ENCODE measurements at places on chromosomes 1 and 21.

GRCh38 chr21:32372755-32373154 lies 20.1 kb downstream of the URB1 start:
- DNase-seq: no peak

- DNase-seq: no peak
These were observed 278.4 kb downstream of the TM2D1 start for GRCh38 chr1:61446531-61446991.

- no peak for DNase-seq
These were observed 244.6 kb upstream of the MAP1LC3C start for GRCh38 chr1:242243472-242243871.

DNA sequence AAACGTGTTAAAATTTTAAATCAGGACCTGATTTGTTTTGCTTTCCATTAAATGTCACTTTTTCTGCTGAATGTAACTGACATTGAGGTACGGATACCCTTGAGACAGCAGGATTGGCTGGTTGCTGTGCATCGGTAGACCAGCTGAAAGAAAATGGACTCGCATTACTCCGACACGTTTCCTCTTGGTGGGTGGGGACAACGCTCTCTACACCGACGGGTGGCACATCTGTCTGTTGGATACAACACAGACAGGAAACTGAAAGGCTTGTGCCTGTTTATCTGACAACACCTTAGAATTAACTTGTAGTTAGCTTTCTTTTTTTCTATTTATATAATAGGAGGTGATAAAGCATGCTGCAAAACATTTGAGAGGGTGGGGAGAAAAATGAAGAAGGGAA lies 19.4 kb downstream of the PRPF38A start:
- DNase-seq: no peak

DNA sequence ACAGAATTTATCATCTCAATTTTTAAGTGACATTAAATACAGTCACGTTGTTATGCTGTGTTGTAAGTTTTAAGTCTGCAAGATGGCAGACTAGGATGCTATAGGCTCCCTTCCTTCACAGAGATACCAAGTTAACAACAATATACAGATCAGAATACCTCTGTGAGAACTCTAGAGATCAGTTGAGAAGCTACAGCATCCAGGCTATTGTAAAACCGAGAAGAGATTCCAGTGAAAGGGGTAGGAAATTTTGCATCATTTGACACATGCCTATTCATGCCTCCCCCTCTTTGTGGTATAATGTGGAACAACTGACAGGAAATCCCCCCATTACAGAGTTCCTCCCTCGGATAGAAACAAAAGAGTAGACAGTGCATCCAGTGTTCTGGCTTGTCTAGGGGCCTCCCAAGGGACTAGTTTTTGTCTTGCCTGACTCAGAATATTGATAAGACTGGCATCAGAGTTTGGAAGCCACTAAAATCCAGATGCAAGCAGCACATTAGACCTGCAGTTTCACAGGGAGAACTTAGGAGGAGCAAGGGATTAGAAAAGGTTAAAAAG lies 80.6 kb downstream of the LBR start:
- no peak for DNase-seq

DNA sequence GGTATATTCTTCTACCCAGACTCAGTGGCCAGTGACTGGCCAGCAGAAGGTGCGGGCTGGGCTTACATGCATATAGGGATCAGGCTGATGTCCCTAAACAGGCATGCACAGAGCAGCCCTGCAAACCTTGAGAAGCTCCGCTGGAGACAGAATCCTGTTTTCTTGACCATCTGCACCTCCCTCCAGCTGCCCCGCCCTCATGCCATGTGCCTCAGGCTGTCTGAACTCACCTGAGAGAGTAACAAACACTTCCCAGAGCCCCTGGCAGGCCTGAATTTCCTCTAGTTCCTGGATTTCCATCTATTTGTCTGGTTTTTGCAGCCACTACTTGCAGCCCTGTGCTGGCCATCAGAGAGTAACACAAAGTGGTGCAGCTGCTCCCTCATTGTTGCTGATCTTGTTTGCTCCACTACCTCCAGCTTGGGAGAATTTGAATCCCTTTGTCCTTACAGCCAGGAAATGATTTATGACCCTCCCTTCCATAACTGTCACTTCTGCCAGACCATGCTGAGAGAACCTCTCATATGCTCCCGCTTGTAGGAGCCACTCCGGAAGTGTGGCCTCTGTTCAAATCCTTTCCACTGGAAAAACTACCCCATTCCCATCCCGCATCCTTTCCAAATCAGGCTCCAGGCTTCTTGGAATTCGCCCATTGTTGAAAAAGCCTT lies 113.6 kb downstream of the NMNAT2 start:
- no peak for DNase-seq

DNA sequence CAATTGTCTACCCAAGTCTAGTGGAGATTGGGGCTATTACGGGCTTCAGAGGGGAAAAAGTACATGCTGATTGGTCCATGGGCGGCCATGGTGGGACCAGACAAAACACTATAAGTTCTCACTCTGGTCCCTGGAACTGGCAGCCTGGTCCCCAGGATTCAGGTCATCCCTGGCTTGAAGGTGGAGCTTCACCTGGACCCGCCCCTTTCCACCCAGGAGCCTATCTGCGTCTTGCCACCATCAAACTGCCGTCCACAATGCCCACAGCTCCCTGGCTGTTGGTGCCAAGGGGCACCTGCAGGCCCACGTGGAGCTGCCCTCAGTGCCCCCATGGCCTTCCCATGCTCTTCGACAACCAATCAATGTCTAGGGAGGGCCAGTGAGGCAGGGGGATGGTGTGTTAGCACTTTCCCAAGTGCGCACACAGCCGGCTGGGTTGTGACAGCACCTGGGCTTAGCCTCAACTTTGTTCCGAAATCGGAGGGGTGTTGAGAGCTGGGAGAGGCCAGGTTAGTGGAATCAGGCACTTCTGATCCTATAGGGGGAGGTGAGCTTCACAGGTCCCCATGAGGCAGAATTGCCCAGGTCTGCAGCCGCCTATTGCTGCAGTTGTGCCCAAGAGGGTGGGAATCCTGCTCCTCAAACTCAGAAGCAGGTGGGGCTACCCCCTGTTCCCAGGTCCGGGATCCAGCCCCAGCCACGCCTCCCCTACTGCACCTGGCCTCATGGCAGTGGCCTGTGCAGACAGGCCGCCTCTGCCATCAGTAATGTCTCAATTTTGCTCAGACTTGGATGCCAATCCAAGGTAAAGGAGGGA lies 1369.4 kb upstream of the PRMT6 start:
- no peak for DNase-seq

DNA sequence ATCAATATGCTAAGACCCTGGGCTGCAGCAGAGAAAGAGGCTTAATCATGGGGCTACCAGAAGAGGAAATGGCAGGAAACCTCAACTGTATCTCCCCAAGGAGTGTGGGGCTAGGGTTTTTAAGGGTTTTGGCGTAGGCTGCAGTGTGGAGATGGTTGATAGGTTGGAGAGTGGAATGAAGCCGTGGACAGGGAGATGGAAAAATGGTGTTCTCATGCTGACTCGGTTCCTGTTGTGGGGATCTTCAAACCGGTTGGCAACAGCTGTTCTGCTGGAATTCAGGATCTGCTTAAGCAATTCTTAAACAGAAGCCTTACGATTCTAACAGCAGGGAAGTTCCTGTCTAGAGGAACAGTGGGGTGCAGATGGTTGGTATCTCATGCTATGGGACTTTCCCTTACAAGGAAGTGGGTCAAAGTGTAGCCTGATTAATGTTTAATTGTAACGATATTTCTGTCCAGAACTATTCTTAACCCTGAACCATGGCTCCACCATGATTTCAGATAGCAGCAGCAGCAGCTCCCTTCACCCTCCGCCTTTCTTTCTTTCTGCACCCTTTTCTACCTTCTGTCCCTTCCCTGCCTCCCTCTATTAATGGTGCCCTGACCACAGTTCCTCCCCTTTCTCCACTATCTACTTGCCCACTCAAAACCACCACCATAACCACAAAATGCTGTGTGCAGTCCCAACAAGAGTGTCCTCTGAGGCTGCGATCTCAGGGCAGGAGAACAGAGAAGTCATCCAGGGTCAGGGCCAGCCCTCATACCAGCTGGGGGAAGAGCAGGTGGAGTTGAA lies 30.8 kb downstream of the RSPH1 start:
- no peak for DNase-seq

Measured in AG08396 (cell line).